ENCODE measurements at places on chromosomes 5 and 9.

DNA sequence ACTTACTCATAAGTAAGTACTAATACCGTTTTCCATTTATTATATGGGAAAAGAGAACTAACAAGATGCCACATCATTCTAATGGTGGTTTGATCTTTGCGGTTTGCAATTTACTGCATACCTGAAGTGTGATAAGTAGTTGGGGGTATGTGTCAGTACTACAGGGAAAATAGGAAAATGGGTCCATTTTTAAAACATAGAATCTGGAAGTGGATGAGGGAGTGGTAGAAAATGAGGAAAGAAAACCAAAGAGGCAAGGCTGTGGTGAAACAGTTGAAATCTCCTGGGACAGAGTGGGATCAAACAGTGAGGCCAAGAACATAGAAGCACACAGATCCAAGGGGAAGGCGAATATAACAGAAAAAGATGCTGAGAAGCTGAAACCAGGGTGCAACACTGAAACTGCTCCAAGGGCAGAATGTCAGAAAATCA lies 6.7 kb downstream of the ADAMTSL1 start:
- no peaks in the 10 kb centered on the region for H3K36me3 ChIP-seq
- no peaks in the 10 kb centered on the region for H3K4me1 ChIP-seq
- no peak overlapping the region for H3K27ac ChIP-seq
- no peaks in the 10 kb centered on the region for H3K27me3 ChIP-seq
- DNase-seq: no peak

DNA sequence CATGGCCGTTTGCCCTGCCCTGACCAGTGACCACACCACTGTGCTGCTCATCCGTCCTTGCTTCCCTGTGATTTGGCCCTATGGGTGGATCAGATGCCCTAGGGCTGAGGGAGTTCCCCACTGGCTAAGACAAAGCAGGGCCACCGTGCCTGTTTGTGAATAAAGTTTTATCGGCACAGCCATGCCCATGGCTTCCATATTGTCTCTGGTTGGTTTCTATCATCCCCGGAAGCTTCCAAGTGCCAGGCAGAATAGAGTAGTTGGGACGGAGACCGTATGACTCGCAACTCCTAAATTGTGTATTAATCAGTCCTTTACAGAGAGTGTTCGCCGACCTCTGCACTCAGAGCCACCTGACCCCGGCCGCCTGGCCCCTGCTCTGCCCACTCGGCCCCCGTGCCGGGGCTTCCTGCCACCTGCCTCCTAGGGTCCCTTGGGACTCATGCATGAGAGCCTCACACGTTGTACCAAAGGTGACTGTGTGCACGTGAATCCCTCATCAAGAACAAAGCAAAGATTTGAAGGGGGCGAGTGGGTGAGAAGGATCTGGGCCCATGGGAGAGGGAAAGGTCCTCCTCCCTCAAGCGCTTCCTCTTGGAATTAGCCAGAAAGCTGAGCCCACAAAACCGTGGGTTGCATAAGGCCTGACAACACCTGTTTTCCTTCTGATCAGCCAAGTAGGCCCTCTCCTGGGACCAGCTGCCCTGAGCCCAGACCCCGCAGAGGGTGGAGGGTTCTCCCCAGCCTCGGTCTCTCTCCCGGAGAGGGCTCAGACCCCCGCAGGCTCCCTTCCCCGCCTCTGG lies 11.7 kb upstream of the FCN2 start:
- no peak overlapping the region for H3K4me3 ChIP-seq
- H3K27me3 ChIP-seq: no peaks in the 10 kb centered on the region
- no peaks in the 10 kb centered on the region for H3K36me3 ChIP-seq

DNA sequence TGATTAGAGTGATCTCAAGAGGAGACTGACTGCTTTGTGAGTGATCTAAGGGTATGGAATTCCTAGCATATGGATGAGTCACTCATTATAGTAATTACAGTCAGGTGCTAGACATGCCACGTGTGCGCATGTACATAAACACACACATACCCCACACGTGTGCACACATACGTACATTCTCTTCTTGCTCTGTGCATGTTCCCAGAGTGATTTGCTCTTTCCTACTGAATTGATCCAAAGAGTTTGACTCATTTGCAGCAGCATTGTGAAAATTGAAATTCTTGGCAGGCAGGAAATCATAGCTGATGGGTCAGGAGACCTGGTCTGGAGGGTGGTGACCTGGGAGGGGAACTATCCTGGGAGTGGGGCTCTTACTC lies 63.8 kb downstream of the ANGPTL2 start:
- no peaks in the 10 kb centered on the region for H3K27me3 ChIP-seq
- no peak overlapping the region for H3K27ac ChIP-seq
- DNase-seq: no peak
- no peaks in the 10 kb centered on the region for H3K4me1 ChIP-seq
- no peaks in the 10 kb centered on the region for H3K36me3 ChIP-seq
- H3K4me3 ChIP-seq: no peak overlapping the region

- H3K27me3 ChIP-seq: no peaks in the 10 kb centered on the region
- no peak overlapping the region for H3K27ac ChIP-seq
- peaks cover 39% of the 10 kb centered on the region for H3K36me3 ChIP-seq
- H3K4me1 ChIP-seq: peaks cover 16% of the 10 kb centered on the region
- no peak overlapping the region for H3K4me3 ChIP-seq
These were observed 7.9 kb upstream of the CARD19 start for GRCh38 chr9:93087971-93088655.

DNA sequence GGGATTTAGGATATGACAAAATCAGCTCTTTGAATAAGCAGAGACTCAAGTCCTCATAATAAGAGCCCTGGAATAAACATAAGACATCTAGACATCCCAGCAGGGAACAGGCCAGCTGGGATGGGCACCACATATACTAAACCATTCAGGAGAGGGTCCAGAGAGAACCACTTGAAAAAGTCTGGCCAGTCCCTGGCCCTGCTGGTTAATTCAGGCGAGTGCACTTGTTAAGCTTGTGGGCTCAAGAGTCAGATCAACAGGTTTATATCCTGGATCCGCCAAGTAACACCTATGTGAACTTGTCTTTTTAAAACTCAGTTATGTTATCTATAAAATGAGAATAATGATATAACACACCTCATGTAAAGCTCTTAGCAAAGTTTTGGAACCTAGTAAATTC lies 63.3 kb downstream of the CAVIN4 start:
- no peak overlapping the region for H3K27ac ChIP-seq
- no peaks in the 10 kb centered on the region for H3K36me3 ChIP-seq
- no peaks in the 10 kb centered on the region for H3K27me3 ChIP-seq
- H3K4me3 ChIP-seq: no peak overlapping the region
- DNase-seq: no peak
